Inflammatory macrophage (primary cell): ENCODE measurements at places on chromosomes 6 and 20.
A peak's percentile ranks its signal among the peaks of the same experiment; 100 is the strongest.

DNA sequence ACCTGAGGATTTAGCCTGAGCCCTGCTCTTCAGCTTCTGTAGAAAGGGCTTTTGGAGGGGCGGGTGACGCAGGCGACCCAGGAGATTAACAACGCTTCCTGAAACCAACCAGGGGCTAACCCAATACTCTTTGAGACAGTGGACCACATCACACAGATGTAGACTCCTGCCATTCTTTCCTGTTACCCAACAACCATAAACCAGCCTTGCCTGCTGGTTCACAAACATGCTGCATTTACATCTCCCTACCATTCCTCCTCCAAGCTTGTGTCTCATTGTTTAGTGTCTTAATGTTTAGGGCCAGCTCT, 28.3 kb downstream of the PPP1R16B start:
- DNase-seq: no peak

GRCh38 chr6:69609836-69610472, 186.9 kb downstream of the LMBRD1 start:
- DNase-seq: no peak

- DNase-seq: peak; percentile 73
Measured at GRCh38 chr6:137166247-137167098, 7.0 kb downstream of the IL22RA2 start.

GRCh38 chr6:138229072-138229471, 10.8 kb upstream of the PBOV1 start:
- DNase-seq: no peak
